Adrenal gland (tissue), 19 donors: ENCODE measurements at places on chromosomes 7 and 10. TPM values are rescaled to one million over a fixed set of nuclear protein-coding genes. Genes with fewer than 3 reads are reported as not detected.

DNA sequence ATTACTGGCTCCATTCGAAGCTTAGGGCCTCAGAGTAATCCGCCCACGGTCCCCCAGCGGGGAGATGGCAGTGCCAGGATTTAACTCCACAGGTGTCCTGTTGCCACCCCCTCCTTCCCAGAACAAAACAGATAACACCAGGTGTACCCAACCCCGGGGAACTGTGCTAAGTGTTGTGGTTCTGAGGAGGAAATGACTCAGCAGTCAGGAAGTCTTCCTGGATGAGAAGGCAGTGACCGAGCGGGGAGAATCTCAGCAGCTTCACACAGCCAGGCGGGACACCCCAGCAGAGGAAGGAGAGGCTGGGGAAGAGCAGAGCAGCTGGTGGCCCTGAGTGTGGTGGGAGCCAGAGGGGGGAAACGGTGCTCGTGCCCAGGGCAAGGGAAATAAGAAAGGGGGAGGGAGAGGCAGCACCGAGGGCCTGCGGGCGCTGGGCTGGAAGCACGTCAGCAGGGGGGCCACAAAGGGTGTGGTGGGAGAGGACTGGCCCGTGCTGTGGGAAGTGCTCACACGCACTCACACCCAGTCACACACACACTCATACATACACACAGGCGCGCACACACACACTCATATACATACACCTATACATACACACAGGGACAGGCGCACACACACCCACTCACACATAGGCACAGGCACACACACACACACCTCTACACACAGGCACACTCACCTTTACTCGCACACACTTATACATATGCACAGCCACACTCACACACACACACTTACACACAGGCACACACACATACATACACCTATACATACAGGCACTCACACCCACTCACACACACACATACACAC lies 59.8 kb upstream of the CHST15 start:
- H3K36me3 ChIP-seq, result no peaks in the 10 kb centered on the region
- peak; percentile 48 for DNase-seq
- H3K4me1 ChIP-seq, result peaks cover 16% of the 10 kb centered on the region
- no peaks in the 10 kb centered on the region for H3K27me3 ChIP-seq
- H3K4me3 ChIP-seq, result no peak overlapping the region

- no peaks in the 10 kb centered on the region for H3K27me3 ChIP-seq
- no peaks in the 10 kb centered on the region for H3K4me1 ChIP-seq
- H3K4me3 ChIP-seq, result no peak overlapping the region
- DNase-seq, result peak; percentile 34
- no peaks in the 10 kb centered on the region for H3K36me3 ChIP-seq
These were observed 32.4 kb upstream of the CCDC7 start for GRCh38 chr10:32413513-32413912.

DNA sequence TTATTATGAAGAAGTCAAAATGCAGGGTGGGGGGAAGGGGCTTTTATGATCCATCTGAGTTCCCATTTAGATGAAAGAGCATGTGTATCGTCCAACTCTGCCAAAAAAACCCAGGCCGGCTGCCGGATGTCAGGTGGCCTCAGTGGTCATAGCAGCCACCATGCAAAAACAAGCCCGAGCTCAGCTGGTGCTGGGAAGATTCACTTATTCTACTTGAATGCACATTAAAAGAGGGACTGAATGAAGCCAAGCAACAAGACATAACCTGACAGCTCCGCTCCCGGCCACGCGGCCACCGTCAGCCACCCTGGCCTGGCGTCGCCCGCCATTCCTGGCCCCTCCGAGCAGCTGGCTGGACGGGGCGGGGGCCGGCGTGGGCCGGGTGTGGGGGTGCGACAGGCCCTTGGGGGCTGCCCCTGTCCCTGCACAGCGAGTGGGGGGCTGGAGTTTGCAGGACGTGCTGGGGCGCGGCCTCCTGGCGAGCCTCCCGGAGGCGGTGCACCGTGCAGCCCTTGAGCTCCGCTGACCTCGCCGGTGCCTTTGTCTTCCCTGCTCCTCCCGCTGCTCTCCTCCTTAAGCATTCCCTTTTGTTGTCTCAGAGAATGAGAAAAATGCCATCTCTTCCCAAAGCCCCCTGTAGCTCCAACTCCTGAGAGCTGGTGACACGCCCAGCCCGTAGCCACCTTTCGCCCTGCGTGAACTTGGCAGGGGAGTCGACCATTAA lies 67.8 kb downstream of the EBF3 start:
- no peaks in the 10 kb centered on the region for H3K4me1 ChIP-seq

- no peaks in the 10 kb centered on the region for H3K36me3 ChIP-seq
- no peak overlapping the region for H3K27ac ChIP-seq
- H3K4me1 ChIP-seq, result no peaks in the 10 kb centered on the region
- H3K4me3 ChIP-seq, result no peak overlapping the region
- DNase-seq, result no peak
These were observed 156.2 kb downstream of the PLPP4 start for GRCh38 chr10:120613180-120613579.

DNA sequence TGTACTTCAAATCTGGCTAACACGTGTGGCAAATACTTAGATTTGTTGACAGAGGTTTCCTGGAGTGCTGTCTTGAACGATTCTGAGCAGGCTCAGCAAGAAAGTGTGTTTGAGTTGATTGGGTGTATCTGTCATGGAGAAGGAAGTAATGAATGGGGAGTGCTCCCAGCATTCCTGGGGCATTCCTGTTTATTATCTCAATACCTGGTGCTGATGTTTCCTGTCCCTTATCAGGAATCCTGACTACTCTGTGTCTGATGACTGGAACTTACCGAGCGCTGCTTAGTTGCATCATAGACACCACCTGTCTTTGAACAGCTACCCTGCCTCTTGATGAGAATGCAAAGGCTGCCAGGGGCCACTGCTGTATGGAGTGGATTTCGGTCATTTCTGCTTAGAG lies 41.0 kb upstream of the TMEM248 start:
- H3K36me3 ChIP-seq, result no peaks in the 10 kb centered on the region
- H3K27me3 ChIP-seq, result no peaks in the 10 kb centered on the region
- no peak overlapping the region for H3K27ac ChIP-seq
- no peak overlapping the region for H3K4me3 ChIP-seq
- H3K4me1 ChIP-seq, result no peaks in the 10 kb centered on the region

- no peak overlapping the region for H3K27ac ChIP-seq
- no peak for DNase-seq
- H3K4me1 ChIP-seq, result peaks cover 9% of the 10 kb centered on the region
- H3K36me3 ChIP-seq, result peaks cover 54% of the 10 kb centered on the region
- no peaks in the 10 kb centered on the region for H3K27me3 ChIP-seq
- H3K4me3 ChIP-seq, result no peak overlapping the region
These were observed 8.2 kb downstream of the MTG1 start for GRCh38 chr10:133401981-133402725.

GRCh38 chr7:98250789-98251188 lies 1.2 kb downstream of the TECPR1 start:
- DNase-seq, result no peak
- H3K27me3 ChIP-seq, result no peaks in the 10 kb centered on the region
- no peak overlapping the region for H3K4me3 ChIP-seq
- H3K4me1 ChIP-seq, result peaks cover 12% of the 10 kb centered on the region
- no peaks in the 10 kb centered on the region for H3K36me3 ChIP-seq

DNA sequence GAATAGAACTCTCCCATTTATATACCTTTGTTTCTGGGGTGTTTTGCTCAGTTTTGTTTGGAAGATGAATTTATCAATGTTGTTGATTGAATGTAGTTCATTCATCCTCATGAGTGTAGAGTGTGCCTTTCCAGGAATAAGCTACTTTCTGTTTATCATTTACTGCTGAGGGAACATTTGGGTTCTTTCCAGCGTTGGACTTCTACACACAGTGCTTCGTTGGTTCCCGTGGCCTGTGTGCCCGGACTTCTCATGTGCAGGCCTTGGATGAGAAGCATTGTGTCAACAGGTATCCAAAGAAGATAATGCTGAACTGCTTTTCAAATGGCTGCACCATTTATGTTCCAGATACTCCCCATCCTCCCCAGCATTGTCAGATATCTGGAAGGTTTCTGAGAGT lies 107.6 kb upstream of the TNS3 start:
- DNase-seq, result no peak
- H3K27ac ChIP-seq, result no peak overlapping the region
- H3K36me3 ChIP-seq, result no peaks in the 10 kb centered on the region
- peaks cover 8% of the 10 kb centered on the region for H3K4me1 ChIP-seq
- no peaks in the 10 kb centered on the region for H3K27me3 ChIP-seq

DNA sequence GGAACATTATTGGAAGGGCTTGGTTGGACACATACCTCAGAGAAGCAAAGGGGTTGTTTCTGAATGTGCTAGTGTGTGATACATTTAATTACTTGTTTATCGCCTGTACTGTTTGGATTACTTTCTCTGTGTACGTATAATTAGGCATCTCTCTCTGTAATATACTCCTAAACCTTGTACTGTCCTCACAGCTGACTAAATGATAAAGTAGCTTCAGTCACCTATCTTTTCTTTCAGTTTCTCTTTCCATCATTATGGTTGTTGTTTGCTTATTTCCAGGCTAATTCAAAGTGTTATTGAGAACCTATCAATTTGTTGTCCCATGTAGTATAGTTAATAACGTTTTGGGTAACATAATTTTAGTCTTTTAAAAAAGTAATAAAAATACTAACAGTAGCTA lies 34.0 kb downstream of the MXI1 start:
- no peaks in the 10 kb centered on the region for H3K27me3 ChIP-seq
- no peaks in the 10 kb centered on the region for H3K36me3 ChIP-seq
- no peak overlapping the region for H3K27ac ChIP-seq
- no peak overlapping the region for H3K4me3 ChIP-seq
- DNase-seq, result no peak

DNA sequence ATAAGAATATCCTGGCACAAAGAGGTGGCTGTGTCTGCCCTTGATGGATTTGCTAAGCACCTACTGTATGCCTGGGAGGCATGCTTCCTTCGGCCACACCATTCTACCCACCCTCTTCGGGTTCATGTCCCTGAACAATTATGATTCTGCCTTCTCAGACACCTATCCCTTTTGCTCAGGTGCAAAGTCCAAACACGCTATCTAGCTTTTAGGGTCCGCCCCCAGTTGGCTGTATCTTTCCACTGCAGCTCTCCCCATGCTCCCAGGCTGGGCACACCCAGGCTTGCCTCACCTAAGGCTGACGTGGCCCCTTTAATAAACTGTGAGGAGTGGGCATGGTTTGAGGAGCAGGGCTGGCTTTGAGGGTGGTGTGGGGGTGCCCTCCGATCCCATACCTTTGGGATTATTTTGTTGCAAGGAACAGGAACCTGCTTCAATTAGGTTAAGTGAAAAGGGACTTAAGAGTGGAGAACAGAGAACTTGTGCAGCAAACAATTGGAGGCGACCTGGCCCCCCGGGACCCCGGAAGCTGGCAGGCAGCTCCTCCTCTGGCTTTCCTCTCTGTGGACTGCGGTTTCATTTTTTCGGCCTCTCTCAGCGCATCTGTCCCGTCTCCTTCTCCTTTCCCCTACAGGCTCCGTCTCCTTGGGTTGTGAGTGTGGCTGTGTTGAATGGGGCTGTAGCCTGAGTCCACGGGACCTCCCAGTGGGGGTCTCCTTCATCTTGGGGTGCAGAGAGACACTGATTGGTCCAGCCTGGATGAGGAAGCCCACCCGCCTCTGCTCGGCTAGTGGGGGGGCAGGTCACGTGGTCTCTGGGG lies 3.8 kb downstream of the CLIP2 start:
- no peak overlapping the region for H3K27ac ChIP-seq
- peaks cover 42% of the 10 kb centered on the region for H3K4me1 ChIP-seq

- no peak overlapping the region for H3K27ac ChIP-seq
- no peak overlapping the region for H3K4me3 ChIP-seq
- no peaks in the 10 kb centered on the region for H3K36me3 ChIP-seq
- H3K27me3 ChIP-seq, result peaks cover 52% of the 10 kb centered on the region
These were observed 64.6 kb downstream of the EBF3 start for GRCh38 chr10:129899276-129900130.

DNA sequence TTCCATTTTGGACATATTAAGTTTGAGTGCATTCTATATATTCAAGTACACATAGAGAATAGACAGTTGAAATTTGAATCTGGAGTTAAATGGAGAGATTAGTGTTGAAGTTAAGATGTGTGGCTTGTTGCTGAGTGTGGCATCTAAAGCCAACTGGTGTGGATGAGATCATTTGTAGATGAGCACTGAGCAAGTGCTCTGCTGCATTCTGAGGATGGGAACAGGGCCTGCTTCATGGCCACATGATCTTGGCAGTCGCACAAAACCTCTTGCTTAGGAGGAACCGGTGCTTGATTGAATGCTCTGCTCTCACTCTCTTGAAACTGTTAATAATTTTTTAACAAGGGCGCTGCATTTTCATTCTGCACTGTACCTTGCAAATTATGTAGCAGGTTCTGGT lies 62.0 kb downstream of the EPDR1 start:
- no peaks in the 10 kb centered on the region for H3K27me3 ChIP-seq
- H3K36me3 ChIP-seq, result no peaks in the 10 kb centered on the region
- H3K4me3 ChIP-seq, result no peak overlapping the region
- DNase-seq, result no peak

GRCh38 chr10:101485681-101486554 lies 102.1 kb downstream of the POLL start:
- H3K27ac ChIP-seq, result no peak overlapping the region
- H3K27me3 ChIP-seq, result no peaks in the 10 kb centered on the region

DNA sequence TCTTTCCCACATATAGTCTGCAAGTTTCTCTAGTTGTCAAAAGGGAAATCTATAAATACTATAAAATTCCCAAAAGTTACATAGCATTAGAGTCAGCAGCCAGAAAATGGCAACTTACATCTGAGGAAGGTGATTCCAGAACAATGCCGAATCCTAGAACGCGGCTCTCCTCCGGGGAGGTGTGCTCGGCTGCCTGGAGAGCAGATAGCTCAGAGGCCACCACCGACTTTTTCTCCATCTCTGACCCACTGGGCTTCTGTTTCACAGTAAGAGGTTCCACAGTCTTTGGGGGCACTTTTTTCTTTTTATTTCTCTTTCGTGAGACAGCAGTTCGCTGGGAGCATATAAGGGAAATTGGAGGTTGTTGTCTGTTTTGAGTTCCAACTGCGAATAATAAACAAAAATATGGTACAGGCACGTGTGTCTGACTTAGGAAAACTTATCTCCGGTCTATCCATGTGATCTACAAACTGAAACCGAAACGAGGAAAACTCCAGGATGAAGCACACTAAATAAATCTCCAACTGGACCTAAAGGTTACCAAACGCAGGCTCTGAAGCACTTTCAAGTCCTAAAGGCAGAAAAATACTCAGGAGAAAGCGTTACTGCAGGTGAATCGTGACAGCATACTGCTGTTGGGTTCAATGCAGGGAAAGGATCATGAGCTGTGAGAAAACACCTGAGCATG lies 36.2 kb downstream of the BEND7 start:
- no peak for DNase-seq
- H3K4me3 ChIP-seq, result peak overlapping the region; percentile 38
- no peaks in the 10 kb centered on the region for H3K27me3 ChIP-seq
- H3K4me1 ChIP-seq, result no peaks in the 10 kb centered on the region

GRCh38 chr10:44023517-44023916 lies 361.4 kb downstream of the CXCL12 start:
- no peak overlapping the region for H3K27ac ChIP-seq
- H3K36me3 ChIP-seq, result no peaks in the 10 kb centered on the region
- no peaks in the 10 kb centered on the region for H3K4me1 ChIP-seq
- no peaks in the 10 kb centered on the region for H3K27me3 ChIP-seq
- DNase-seq, result no peak

The ZNF12 gene
- 24.4 TPM for total RNA-seq

The HGF gene
- total RNA-seq, result 157 TPM

The ABCB4 gene
- total RNA-seq, result 5.9 TPM

The CPED1 gene
- 50.8 TPM for total RNA-seq
